Liver (tissue), 10 donors: ENCODE measurements at places on chromosomes 1 and 21. TPM values are rescaled to one million over a fixed set of nuclear protein-coding genes. Genes with fewer than 3 reads are reported as not detected.

DNA sequence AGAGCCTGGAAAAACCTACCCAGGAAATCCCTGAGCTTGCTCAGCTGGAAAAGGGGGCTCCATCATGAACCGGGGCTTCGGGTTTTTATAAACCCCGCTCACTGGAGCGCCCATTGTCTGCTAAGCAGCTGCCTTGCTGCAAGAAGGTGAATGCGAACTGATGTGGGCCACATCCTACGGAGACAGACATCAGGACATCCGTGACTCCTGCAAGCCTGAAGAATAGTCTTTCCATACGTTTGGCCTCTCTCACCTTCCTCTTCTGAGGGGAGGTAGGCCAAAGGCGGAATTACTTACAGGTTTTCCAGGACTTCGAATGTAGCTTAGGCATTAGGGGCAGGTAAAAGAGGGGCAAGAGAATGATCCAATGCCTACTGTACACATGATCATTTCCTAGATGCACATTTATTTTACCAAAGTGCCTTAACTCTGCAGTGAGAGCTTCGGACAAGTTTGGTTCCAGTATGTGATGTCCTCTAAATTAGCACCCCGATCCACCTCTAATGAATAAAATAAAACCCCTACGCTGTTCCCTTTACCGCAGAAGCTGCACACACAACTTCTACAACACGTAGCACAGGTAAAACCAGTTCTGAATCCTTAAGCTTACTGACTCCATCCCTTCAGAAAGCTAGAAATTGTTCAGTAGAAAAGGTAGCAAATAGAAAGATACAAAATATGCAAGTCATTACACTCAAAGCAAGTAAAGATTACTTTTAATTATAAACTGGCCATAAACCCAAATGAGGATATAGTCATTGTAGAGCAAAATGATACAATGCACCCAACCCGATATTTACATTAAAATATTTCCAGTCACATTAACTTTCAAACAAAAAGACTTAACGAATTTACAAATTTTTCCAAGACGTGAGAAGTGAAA is 866 bp upstream of the SORT1 start:
- DNase-seq: no peak

DNA sequence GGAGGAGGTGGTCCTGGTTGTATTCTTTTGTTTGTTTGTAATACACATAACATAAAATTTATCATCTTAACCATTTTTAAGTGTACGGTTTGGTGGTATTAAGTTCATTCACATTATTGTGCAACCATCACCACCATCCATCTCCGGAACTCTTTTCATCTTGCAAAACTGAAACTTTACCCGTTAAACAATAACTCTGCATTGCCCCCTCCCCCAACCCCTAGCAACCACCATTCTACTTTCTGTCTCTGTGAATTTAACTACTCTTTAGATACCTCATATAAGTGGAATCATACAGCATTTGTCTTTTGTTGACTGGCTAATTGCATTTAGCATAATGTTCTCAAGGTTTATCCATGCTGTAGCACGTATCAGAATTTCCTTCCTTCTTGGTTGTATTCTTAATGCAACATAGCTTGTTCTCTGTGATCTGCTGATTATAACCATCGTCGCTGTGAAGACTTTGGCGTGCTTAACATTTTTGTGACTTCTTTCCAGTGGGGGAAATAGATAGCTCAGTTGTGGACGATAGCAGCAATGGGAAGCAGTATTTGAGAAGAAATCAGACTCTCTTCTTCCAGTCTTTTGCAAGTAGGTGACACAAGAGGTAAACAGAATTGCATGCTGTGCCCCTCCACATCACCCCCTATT is 117.5 kb upstream of the HOOK1 start:
- no peak for DNase-seq

DNA sequence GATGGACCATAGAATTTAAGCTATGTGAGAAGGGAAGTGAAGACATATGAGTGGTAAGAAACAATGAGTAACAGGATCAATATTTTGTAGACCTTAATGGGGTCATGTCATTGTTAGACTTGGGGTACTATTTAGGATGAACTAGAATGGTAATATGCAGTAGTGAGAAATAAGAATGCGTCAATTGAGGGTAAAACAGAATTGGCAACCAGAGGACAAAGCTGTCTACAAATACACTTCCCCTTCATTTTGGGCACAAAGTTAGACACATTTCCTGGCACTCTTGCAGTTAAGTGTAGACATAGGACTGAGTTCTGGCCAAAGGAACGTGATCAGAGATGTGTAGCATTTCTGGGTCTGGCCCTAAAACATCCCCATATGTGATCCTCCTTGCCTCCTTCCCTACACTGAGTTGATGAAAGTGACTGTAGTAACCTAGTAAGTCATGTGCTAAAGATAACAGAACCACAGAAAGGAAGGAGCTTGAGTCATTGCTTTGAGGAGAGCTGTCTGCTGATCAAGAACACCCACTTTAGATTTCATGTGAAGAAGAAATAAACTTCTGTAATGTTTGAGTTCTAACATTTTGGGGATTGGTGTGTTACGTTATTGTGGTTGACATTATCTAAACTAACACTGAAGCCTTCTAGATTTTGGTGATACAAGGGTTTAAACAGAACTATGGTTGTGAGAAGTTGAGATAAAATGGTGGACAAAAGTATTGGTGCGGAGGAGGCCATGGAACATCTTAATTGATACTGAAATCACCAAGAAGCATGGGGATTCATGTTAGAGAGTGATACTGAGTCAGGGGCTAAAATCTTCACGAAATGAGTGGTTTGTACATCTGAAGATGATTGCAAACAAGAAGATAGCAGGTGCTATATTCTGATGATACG is 41.7 kb downstream of the CD55 start:
- DNase-seq: no peak

DNA sequence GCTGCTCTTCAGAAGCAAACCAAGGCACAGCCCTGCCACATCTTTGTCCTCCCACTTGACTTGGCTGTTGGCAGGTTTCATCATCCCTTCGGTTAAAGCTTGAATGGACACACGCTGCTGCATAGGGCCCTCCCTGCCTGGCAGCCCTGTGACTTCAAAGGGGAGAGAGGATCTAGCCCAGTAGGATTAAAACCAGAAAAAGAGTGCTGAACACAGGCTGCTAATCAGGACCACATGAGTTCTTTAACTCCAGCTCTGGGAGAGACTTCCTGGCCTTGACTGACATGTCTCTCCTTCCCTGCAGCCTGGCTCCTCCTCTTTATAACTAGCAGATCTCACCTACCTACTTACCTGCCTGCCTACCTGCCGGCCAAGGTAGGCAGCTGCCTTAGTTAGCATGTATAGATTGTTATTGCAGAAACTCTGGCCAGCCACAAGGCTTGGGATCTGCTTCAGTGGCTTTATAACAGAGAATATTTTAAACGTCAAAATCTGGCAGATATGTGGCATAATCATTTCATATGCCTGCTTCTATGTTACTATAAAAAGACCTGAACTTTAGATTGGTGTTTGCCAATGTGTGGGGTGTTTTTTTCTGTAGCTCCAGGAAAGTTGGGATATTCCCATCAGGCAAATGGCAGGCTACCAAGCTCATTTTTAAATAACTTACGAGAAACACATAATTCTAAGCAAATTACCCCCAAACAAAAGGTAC is 49.4 kb downstream of the ERG start:
- no peak for DNase-seq

DNA sequence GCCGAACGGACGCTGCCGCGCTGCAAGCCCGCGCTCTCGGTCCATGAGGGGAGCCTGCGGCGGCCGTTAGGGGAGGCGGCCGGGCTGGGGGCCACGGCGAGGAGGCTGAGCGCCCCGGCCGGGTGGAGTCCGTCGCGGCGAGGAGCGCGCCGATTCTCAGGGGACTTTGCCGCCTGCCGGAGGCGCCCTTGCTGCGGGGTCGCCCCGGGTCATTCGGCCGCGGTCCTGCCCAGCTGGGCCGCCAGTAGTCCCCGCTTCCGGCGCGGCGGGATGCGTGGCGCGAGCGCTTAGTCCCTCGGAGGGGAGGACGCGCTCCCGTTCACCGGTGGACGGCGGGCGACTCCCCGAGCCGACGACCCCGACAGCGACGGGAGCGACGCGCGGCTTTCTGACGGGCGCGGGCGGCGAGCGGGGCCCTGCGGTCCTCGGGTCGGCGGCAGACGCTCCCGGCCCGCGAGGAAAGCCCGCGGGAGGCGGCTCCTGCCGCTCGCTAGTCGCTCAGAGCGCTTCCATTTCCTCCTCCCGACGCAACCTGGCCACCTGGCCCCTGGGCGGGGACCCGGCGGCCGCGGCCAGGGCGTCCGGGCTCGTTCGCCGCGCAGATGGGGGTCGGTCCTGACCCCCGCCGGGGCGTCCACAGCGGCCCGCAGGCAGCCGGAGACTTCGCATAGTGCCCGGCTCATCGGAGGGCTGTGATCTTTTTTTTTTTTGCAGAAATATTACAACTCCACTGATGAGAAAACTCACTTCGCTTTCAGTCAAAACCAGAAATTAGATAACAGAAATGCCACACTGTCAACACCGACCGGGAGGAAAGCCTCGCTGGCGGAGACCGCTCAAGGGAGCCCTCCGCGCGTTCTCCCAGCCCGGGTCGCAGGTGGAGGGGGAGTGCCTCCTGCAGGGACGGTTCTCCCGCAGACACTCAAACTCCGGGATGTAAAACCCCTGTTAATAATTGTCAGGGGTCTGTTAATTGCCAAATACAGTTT is 641 bp upstream of the ZBTB21 start:
- peak; percentile 47 for DNase-seq

DNA sequence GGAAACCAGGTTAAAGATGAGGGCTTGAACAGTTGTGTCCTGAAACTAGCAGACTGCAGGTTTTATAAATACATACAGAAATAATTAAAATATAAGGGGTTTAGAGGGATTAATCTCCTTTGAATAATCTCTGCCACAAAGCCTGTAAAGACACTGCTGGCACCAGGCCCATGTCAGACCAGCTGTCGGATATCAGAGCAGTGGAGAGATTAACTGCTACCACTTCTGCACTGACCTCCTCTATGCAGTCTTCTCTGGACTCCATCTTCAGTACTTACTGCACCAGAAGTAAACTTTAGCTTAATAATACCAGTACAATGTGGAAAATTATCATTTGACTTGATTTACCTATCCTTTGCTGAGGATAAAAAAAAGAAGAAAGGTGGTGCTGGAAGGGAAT is 128.6 kb downstream of the LHX4 start:
- no peak for DNase-seq

DNA sequence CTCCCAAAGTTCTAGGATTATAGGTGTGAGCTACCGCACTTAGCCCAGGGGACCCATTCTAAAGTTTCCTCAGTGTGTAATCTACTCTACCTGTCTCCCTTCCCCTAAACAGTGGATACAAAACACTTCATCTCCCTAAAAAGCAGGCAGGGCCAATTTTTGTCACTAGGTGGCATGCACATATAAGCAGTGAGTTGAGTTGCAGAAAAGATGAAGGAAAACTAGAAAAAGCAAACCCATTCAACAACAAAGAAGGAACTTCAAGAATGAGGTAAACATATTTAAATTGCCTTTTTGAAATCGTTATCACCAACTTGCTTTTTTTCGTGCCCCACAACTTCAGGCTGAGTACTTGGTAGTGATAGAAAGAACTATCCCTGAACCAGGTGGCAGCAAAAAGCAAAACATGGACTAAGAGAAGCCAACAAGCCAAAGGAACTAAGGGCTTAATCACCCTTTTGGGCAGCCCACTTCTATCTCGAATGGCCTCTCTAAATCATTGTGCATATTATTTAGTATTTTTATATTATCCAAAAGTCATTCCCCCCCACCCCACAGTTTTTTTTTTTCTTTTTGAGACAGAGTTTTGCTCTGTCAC is 19.7 kb upstream of the ALDH9A1 start:
- peak; percentile 51 for DNase-seq

- no peak for DNase-seq
Observed at GRCh38 chr1:168387781-168388760, 107.4 kb downstream of the TBX19 start.

DNA sequence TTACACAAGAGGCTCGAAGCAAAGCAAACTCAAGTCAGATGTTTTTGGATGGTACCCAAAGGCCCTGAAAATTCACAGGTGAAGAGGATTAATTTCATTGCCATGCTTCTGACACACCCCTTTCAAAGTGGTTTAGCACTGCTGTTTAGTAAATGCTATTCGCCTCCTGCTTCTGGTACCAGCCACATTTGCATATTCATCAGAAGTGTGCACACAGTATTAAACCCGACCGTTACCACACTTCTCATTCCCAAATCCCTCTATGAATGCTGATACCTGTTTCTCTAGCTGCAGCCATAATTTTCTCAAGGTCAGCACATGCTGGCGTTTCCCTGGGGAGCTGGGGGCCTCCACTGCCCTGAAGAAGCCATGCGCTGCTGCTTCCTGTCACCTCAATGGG is 179.8 kb upstream of the DAB1 start:
- no peak for DNase-seq

DNA sequence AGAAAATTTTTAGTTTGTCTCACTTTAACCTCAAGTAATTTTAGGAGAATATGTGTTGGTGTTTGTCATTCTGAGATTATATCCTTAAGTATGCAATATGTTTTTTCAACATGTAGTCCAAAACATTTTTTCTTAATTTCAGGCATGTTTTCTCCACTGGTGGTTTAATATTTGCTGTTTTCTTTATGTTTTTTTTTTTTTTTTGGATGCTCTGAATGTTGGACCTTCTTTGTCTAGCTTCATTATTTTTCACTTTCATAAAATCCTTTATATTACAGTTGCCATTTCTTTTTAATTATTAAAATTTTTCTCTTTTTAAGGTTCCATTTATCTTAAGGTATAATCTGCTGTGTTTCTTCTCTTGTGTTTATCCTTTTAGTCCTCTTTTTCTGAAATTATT is 342.2 kb upstream of the DUSP10 start:
- DNase-seq: no peak

- no peak for DNase-seq
Observed at GRCh38 chr1:38576241-38576640, 283.3 kb downstream of the RRAGC start.

DNA sequence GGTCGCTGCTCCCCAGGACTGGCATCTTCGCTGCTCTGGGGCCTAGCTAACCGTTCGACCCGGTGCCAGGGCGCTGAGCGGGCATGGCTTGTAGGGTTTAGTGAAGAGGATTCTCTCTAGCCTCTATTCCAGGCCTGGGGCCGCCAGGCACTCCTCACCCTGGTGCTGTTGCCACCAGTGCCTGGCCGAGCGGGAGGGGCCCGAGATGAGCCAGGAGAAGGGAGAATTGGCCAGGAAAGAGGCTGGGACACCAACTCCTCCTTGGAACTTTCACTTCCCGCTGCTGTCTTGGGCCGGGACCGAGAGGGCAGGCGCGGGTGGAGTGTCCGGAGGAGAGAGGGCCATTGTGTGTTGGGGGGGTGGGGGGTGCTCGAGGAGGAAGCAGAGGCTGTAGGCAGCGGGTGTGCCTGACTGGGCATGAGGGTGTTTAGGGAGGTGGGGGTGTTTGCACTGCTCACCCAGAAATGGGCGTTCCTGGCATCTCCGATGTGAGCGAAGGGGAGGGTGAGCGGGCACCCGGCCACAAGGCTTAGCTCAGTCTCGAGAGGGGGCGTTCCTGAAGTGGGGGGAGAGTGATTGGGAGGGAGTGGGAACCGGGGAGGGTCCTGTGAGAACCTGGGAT is 772 bp downstream of the ADAM15 start:
- DNase-seq: no peak

GRCh38 chr1:115670476-115671175 is 28.9 kb downstream of the VANGL1 start:
- no peak for DNase-seq

The CDCP2 gene
- not detected for polyA plus RNA-seq

The HEYL gene
- 1.1 TPM for polyA plus RNA-seq

The SPATA17 gene
- polyA plus RNA-seq: 0.08 TPM

The ELAPOR1 gene
- polyA plus RNA-seq: not detected
